ENCODE measurements at places on chromosomes 7 and 10. TPM values are rescaled to one million over a fixed set of nuclear protein-coding genes. Genes with fewer than 3 reads are reported as not detected.

Gene POP7
- 43.5 TPM for polyA plus RNA-seq

Gene EVX1
- 1.2 TPM for polyA plus RNA-seq

Gene ZNF804B
- polyA plus RNA-seq, result not detected

Gene KLF14
- not detected for polyA plus RNA-seq

Gene KCNMA1
- 25.3 TPM for polyA plus RNA-seq

Gene TMEM196
- polyA plus RNA-seq, result 0.13 TPM

Gene ZNF25
- 2.1 TPM for polyA plus RNA-seq

Gene TAS2R41
- not detected for polyA plus RNA-seq

Gene SLC39A12
- not detected for polyA plus RNA-seq

Gene TAF5
- 3.0 TPM for polyA plus RNA-seq

Gene ZNF862
- polyA plus RNA-seq, result 9.6 TPM

Gene C10orf105
- polyA plus RNA-seq, result 0.25 TPM

Gene RHOBTB1
- polyA plus RNA-seq, result 4.9 TPM

Gene FBXL13
- not detected for polyA plus RNA-seq

Gene SPDYE1
- polyA plus RNA-seq, result not detected

Gene PAX4
- polyA plus RNA-seq, result 1.2 TPM

Gene SPDYE2
- 0.12 TPM for polyA plus RNA-seq

Gene PRKCQ
- 0.23 TPM for polyA plus RNA-seq

Gene MUC3A
- polyA plus RNA-seq, result 60.4 TPM

Gene ABCA13
- polyA plus RNA-seq, result 0.16 TPM

Gene PVRIG
- polyA plus RNA-seq, result 0.60 TPM

Gene CCDC3
- 0.60 TPM for polyA plus RNA-seq

Gene TMEM176B
- polyA plus RNA-seq, result 151 TPM

Gene CTAGE4
- polyA plus RNA-seq, result 3.0 TPM

Gene HGF
- 0.46 TPM for polyA plus RNA-seq

Gene SEMA3E
- under 0.01 TPM for polyA plus RNA-seq

Gene TSPAN13
- polyA plus RNA-seq, result 51.8 TPM

Gene HERC4
- polyA plus RNA-seq, result 24.2 TPM

Gene TUBB8
- polyA plus RNA-seq, result not detected

Gene MICALL2
- 30.7 TPM for polyA plus RNA-seq
